SIG-M5 (cell line): ENCODE measurements at places on chromosomes 2 and 18.

DNA sequence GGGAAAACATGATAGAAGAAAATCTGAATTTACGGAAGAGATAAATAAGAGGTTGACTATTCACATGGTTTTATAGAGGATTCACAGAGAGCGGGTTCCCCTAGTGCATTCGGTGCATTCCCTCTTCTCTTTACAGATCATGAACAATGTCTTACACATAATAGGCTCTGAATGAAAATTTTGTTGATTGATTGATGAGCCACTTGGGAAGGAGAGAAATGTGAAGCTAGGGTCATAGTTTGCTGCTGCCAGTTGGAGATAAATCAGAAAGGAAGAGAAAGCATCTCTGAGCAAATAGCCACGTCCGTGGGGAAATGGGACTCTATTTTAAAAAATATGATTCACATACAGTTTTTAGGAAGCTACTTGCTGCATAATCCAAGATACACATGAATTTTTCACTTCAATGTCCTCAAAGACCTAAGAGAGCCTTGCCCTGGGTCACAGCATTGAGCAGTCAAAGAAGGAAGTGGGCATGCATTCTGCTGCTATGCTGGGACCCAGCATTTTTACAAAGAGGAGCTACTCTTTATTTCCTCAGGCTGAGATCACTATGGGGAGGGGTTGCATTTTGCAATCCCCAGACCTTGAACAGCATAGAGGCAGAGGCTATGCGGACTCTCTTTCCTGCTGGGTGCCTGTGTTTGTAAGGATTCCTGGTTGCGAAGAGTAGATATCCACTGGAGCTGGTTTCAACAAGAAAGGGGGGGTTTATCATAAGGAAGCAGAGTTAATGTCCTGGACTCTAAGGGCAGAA, 395.3 kb downstream of the TSN start:
- DNase-seq, result no peak

- no peak for DNase-seq
Measured at GRCh38 chr2:161415987-161416707, at the start of gene TBR1. TBR1 (plus strand) TSS chr2:161416297; CDS start chr2:161416411, 114 bp downstream.

DNA sequence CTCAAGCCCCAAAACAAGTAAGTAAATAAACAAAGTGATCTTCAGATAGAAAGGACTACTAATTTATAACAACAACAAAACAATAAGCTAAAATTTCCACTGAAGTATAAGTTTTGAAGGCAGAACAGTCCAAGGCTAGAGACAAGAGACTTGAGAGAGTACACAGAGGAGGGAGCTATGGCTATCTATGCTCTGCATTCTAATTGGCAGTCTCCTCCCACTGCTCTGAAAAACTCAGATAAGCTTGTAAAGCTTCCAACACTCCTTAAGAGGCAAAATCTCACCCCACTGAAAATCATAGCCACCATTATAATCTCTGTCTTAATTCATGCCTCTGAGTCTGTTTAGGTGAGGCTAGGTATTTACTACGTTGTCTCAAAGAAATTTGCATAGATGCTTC, 714.6 kb upstream of the LRATD1 start:
- DNase-seq, result no peak

DNA sequence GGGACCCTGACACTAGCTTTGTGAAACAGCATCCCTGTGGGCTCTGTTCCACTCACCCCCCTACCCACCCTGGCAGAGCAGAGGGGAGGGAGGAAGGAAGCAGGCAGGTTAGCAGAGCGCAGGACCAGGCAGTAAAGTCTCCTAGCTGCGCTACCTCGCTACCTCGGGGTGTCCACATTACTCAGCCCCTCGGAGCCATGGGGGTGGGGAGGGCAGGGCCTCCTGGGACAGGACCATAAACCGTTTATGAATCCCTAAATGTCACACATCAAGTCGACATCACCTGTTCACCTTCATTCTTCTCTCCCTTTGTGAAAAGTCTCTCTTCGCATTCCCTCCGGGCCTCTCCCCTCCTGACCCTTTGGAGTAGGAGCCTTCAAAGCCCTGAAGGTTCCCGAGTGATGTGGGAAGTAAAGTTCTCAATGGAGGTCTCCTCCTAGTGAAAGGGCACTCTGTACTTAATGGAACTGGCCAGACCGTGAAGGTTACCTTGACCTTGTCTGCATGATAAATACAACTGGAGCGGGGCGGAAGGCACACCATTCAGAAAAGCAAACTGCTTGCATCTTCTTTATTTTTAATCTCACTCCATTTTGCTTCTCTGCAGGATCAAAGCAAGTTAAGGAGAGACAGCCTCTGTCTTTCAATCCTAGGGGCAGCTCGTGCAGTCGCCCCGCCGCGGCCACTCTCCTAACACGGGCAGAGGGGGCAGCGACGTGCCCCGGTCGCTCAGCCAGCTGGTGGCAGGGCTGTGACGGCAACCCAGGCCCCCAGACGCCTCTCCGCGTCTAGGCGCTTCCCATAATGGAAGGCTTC, 23.7 kb upstream of the SMAD7 start:
- no peak for DNase-seq

- DNase-seq, result no peak
Measured at GRCh38 chr2:207165121-207166038, at the start of gene KLF7. KLF7 (minus strand) TSS chr2:207165948; CDS start chr2:207165568, 380 bp downstream.

- DNase-seq, result no peak
Measured at GRCh38 chr2:233480490-233481202, 85.9 kb downstream of the USP40 start.

- DNase-seq, result no peak
Measured at GRCh38 chr2:70450641-70451250, 102.9 kb downstream of the TGFA start.

GRCh38 chr18:60508108-60508507, 135.5 kb upstream of the MC4R start:
- no peak for DNase-seq

- no peak for DNase-seq
Measured at GRCh38 chr2:12347066-12347493, 369.7 kb upstream of the TRIB2 start.

DNA sequence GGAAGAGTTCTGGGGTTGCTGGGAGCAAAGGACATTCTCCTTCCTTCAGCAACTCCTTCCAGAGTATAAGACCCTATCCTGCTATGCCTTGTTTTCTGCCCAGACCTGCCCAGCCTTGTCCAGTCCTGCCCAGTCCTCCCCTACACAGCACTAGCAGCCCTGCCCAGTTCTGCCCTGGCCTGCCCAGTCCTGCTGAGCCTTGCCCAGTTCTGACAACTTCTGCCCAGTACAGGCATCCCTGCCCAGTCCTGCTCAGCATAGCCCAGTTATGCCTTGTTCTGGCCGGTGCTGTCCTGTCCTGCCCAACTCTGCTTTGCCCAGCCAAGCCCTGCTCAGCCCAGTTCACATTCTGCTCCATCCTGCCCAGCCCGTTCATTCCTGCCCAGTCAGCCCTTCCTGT, 44.9 kb upstream of the ALK start:
- DNase-seq, result no peak

- no peak for DNase-seq
Measured at GRCh38 chr2:15354596-15355366, 206.4 kb downstream of the NBAS start.

- no peak for DNase-seq
Measured at GRCh38 chr2:69828938-69829255, 563 bp upstream of the GMCL1 start.

DNA sequence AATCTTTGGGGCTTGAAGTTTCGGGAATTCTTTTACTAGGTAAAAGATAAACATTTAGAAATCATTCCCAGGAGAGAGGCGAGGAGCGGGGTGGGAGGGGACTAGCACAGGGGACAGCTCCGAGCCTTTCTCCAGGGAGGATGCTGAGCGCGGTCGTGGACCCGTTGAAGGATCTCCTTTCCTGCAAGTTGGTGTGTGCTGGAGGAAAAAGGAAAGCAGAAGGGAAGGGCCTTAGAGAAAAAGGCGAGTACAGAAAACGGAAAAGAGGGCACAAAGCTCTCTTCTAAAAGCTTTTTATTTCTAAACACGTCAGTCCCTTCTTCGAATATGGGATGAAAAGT, 640 bp downstream of the SLC39A6 start:
- DNase-seq, result no peak

GRCh38 chr2:39618736-39619135, 47.0 kb upstream of the TMEM178A start:
- DNase-seq, result no peak

GRCh38 chr2:215465256-215465655, 29.4 kb upstream of the FN1 start:
- DNase-seq, result no peak

GRCh38 chr18:79483971-79484491, 88.3 kb downstream of the NFATC1 start:
- no peak for DNase-seq

DNA sequence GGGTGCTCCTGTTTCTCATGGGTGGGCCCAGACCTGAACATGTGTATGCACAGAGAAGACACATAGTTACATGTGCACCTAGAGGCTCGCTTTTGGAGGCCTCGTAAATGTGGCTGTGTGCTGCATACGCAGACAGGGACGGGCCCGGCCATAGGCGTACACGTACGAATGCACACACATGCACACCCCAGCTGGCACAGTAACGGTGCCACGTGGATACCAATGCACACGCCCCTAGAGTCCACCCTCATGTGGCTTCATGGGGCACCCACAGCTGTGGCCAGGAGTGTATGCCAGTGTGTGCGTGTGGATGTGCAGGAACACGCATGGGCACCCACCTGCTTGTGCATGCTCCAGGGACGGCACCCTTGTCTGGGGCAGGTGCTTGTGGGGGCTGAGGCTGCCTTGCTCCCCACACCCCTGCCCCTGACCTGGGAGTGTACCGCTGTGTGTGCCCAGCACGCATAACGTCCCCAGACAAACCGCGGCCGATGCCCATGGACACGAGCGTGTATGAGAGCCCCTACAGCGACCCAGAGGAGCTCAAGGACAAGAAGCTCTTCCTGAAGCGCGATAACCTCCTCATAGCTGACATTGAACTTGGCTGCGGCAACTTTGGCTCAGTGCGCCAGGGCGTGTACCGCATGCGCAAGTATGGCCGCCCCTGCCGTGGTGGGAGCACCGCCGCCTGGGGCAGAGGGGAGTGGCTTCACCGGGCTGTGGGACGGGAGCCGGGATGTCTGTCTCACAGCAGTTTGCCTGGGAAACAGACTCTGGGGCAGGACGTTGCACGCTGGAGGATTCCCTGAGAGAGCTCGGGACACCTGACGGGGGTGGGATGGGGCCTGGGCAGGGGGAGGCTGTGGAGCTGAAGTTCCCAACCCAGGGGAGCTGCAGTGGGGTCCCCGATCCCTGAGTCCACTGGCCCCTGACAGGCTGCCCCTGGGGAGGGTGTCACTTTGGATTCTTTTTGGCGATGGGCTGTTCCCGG, 21.0 kb downstream of the ZAP70 start:
- DNase-seq, result no peak

- no peak for DNase-seq
Measured at GRCh38 chr2:113980946-113981345, 91.1 kb downstream of the ACTR3 start.

GRCh38 chr2:100584816-100585215, 22.0 kb downstream of the PDCL3 start:
- no peak for DNase-seq

DNA sequence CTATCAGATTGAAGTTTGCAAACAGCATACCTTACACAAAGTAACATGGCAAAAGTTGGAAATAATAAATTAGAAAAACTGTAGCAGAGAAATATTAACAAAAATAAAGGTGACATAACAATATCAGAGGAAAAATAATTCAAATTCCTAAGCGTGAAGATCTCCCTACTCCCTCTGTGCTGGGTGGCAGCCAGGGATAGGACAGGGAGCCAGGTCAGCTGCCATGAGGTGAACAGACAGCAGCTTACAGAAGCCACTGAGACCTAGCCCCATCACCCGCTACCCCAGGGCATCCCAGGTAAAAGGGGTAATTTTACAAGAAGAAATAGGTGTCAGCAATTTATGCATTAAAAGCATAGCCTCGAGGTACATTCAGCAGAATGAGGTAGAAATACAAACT, 423.8 kb upstream of the HS6ST1 start:
- DNase-seq, result no peak

DNA sequence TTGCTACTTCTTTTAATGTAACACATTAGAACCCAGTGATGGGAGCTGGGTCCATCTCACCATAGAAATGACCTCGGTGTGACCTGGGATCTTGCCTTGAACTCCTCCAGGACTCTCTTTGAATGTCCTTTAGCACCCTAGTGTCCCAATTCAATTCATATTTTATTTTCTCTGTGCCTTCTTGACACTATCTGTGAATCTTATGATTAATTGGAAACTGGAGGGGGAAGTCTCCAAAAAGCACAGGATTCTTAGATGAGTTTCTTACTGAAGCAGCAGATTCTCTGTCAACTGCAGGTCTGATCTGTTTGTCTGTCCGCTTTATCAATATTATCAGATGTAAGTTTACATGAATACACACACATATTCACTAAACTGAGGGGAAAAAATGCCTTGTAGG, 470 bp downstream of the DHRS9 start:
- no peak for DNase-seq

DNA sequence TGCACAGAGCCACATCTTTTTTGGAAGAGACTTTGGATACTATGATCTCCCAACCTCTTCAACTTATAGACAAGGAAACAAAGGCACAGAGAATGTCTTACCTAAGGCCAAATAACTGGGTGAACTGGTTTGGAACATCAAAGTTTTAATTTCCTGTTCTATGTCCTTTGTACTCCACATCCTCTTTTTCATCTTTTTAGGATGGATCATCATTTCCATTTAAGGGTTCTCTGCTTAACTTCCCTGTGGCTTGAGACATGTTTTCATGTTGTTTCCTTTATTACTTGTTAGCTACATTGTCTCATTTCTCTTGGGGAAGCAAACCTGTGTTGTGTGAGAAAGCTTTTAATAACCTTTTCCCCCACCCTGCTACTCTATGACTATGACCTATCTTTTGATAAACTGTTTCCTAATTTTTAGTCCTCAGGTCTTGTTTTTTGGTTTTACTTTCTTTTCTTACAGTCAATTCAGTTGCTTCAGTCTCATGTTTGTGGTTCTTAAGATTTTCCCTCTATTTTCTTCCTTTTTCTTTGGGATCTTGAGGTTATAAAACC, 22.5 kb upstream of the RMND5A start:
- no peak for DNase-seq

GRCh38 chr2:4144731-4145130, 441.4 kb downstream of the DCDC2C start:
- DNase-seq, result no peak

GRCh38 chr2:173432049-173432754, 77.5 kb downstream of the CDCA7 start:
- DNase-seq, result peak; percentile 17

DNA sequence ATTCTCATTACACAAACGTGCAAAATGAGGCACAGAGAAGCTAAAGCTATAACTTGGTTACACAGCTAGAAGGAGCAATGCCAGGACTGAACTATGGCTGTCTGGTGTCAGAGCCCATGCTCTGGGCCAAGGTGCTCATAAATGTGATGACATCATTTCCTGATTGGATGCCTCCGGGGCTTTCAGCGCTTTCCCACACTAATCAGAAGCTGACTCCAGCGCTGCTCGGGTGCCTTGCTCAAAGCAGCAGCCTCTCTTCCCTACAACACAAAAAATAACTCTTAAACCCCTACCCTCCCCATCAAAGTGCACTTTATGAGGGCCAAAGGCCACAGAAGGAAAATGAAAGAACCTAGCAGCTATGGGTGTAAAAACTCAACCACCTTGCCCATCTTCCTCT, 90.7 kb downstream of the STK39 start:
- no peak for DNase-seq
